Mesenchymal stem cell (in vitro differentiated cells and primary cell): ENCODE measurements at places on chromosomes 12 and 14.

- peak; percentile 24 for DNase-seq
These were observed 5.4 kb downstream of the SOS2 start for GRCh38 chr14:50225974-50226297.

GRCh38 chr12:114823724-114824123 lies 139.7 kb upstream of the TBX3 start:
- no peak for DNase-seq

DNA sequence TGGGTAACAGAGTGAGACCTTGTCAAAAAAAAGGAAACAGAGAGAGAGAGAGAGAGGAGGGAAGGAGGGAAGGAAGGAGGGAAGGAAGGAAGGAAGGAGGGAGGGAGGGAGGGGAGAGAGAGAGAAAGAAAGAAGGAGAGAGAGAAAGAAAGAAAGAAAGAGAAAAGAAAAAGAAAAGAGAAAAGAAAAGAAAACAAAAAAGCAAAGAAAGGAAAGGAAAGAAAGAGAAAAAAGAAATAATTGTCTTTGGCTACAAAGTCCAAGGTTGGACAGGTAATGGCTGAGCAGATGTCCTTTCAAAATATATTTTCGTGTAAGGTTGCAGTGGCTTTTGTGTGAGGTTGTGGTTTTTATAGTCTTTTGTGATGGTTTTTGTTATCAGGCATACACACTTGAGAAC lies 21.6 kb upstream of the CCDC60 start:
- no peak for DNase-seq

GRCh38 chr12:78248321-78248720 lies 417.6 kb downstream of the NAV3 start:
- DNase-seq: no peak

DNA sequence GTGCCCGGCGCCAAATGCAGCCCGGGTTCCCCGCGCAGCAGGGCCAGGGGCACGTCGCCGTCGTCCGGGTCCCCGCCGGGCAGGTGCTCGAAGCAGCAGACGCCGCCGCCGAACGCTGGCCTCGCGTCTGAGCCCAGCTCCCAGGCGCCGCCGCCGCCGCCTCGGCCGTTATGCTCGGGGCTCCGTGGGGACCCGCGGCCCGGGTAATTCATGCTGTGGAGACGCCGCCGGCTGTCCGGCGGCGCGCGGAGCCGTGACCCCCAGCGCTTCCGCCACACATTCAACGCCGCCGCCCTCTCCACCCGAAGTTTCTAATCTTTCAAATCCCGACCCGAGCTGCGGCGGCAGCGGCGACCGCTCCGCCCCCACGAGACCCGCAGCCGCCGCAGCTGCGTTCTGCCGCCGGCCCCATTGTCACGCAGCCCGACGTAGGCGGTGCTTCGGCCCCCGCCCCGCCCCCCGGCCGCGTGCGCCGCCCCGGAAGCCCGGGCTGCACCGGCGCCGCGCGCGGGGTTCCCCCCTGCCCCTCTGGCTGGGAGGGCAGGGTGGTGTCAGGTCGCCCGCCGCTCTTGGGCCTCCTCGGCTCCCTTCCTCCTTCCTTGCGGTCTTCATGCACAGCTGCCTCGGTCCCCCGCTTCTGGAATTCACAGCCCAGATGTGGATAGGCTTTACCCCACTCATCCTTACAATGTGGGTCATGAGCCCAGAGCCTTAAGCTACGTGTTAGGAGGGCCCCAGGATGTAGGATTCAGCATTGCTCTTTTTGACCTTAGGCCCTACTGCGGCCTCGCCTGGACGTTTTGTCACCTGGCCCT lies at the start of gene DDHD1:
TSS of gene DDHD1 (minus strand) at position 437 of the 815 bp plus-strand sequence. CDS start at position 212, 225 bp downstream.
- DNase-seq: peak; percentile 82

GRCh38 chr14:20143911-20144310 lies 5.3 kb downstream of the OR4N5 start:
- DNase-seq: no peak

DNA sequence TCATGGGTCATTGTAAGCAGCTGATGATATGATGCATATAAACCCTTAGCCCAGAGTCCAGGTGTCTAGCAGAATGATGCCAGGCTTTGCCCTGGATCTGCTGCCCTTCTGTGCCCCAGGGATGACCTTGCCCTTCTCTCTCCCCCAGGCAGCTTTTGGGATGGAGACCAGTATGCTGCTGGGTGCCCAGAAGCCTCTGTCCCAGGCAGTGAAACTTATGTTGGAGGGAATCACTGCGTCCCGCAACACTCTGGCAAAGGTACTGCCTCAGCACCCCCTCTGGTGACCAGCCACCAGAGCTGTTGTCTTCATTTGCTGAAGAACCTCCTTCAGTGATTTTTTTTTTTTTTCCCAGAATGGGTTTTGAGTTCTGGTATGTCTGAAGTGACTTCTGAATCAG lies 23.3 kb downstream of the CYP46A1 start:
- no peak for DNase-seq

DNA sequence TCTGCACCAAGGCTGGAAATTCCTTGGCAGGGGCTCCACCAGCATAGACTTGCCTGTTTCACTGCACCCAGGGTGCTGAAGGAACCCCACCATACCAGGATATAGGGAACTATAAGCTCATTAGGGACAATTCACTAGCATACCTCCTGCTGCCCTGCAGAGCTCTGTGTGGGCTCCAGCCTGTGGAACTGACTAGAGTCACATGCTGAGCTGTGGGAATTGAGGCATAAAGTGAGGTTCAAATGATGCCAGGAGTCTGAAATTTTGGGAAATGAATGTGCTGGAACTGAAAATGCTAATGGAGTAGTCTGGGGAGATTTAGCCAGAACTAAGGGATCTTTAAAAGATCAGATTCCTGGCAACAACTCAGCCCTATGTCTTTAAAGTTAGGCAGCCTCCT lies 7.3 kb upstream of the EMP1 start:
- no peak for DNase-seq

- peak; percentile 60 for DNase-seq
These were observed 25.9 kb downstream of the SUDS3 start for GRCh38 chr12:118402251-118402650.

DNA sequence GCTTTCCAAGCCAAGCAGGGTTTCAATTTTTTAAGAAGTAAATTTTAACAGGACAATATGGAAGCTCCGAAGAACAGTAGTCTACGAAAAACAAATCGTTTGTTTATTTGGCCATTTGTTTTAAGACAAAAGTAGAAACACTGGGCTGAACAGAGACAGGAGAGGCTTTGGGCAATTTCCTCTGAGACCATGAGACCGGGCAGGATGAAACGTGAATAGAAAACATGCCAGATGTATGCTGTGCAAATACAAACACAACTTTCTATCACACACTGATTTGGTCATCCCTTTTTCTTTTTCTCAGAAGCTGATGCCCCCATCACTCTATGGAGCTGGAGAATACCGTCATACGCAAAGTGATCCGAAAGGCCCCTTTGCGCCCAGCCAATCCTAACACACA lies 1111.1 kb downstream of the BCL11B start:
- DNase-seq: no peak

GRCh38 chr14:26200687-26201086 lies 397.1 kb downstream of the NOVA1 start:
- peak; percentile 68 for DNase-seq

DNA sequence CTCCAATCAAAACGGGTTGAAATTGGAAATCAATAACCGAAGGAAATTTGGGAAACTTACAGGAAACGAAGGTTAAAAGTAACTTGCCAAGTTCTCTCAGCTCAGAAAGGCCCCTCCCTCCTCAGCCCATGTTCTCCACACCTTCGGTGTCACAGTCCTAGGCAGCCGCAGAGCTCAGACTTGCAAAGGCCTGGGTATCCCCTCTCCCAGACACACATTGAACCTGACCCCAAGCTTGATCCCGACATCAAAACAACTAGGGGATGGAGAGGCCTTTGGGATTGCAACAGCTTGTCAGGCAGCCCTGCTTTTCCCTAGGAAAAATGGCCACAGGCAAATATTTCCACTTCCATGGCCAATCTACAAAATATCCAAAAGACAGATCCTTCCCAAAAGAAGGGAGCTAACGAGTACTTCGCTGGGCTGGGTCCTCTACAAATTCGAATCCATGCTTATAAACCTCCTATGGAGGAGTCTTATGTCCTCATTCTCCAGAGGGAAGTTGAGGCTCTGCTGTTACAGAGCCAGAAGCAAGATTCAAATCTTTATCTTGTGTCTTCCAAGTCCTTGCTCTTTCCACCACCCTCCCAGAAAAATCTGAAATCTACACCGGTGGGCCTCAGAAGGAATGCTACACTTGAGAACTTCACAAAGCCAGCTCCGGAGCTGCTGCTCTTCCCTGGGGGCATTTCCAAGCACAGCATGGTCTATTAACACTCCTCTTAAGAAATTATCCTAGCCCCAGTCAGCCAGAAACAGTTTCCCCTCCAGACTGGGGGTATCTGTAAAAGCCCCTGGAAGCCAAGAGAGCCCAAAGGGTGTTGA lies 35.7 kb upstream of the PNMA1 start:
- no peak for DNase-seq

DNA sequence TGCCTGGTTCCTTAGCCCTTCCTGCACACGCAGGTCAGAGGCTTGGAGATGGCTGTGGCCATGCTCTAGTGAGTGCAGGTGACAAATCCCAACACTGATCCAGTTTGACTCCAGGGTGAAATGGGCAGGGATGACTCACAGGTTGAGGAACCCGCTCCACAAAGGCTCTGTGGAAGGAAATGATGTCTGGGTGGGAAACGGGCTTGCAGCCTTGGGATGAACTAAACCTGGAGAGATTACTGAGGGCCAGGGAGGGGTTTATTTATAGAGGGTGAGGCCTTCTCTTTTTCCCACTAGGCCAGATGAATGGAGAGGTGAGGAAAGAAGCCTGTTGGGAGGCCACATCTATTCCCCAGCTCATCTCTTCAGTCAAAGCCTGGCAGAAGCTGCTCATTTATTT lies 29.3 kb upstream of the EMP1 start:
- no peak for DNase-seq

DNA sequence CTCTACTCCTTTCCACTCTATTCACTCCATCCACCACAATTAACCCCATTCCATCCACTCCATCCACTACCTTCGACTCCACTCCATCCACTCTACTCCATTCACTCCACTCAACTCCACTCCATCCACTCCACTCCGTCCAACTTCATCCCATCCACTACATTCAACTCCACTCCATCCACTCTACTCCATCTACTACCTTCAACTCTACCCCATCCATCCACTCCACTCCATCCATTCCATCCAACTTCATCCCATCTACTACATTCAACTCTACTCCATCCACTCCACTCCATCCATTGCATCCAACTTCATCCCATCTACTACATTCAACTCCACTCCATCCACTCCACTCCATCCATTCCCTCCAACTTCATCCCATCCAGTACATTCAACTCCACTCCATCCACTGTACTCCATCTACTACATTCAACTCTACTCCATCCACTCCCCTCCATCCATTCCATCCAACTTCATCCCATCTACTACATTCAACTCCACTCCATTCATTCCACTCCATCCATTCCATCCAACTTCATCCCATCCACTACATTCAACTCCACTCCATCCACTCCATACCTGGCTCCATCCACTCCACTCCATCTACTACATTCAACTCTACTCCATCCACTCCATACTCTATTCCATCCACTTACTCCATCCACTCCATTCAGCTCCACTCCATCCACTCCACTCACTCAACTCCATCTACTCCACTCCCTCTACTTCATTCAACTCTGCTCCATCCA lies 16.4 kb downstream of the HNF1A start:
- no peak for DNase-seq

DNA sequence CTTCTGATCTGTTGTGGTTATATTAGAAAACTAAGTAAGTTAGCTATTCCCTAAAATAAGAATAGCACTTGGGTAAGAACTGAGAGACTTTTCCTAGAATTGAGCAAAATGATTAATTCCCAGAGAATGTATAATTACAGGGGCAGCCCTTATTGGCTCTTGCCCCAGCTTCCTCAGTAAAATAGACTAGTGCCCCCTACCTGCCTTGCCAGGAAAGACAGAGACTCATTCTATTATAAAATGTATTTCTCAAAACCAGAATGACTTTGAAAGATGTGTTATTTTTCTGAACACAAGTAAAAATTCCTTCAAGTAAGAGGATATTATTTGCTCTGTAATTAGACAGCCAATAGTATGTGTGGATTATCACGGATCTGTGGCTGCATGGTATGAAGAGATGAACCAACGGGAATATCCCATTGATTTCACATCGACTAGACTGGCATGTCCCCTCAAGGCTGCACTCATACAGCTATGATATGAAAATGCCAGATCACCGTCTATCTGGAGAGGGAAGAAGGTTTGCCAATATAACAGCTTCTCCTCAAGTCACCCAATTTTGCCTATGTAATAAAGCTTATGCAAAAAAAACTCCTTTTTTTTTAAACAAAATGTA lies 7.4 kb upstream of the GLRX5 start:
- DNase-seq: peak; percentile 79
